ENCODE measurements at places on chromosomes 13 and 19.

DNA sequence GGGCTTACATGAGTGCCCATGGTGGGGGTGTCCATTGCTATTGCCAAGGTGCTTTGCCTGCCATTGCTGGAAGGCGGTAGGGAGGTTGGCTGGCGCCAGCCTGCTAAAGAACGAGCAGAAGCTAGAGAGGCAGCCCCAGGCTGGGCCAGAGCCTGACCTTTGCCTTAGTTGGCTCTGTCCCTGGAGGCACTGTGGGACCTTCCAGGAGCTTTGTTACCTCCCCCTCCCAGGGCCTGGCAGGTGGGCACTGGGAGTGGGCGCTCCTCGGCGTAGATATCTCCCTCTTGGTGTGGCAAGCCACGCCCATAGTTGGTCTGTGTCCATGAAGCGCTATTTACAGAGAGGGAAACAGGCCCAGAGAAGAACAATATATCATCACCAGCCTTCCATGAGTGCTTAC, 2.3 kb upstream of the SLC25A42 start:
- DNase-seq = no peak

- no peak for DNase-seq
Observed at GRCh38 chr13:36859259-36859658, 40.2 kb downstream of the RFXAP start.

GRCh38 chr13:100209857-100210825, 121.2 kb downstream of the PCCA start:
- no peak for DNase-seq

GRCh38 chr13:93847162-93847561, 620.6 kb downstream of the GPC6 start:
- no peak for DNase-seq

DNA sequence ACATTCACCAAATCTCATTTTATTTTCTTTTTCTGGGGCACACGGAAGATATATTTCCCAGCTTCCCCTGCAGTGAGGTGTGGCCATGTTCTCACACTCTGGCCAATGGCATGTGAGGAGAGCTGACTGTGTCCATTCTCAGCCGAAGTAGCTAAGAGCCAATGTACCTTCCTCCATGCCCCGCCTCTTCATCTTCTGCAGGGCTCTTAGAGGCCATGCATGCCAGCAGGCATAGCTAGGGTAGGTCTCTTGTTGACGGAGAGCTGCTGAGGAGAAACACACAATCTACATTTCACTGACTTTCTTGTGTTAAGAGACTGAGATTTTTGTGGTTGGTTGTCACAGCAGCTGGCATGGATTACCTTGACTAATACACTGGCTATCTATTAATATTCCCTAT, 9.8 kb upstream of the MICU2 start:
- no peak for DNase-seq

DNA sequence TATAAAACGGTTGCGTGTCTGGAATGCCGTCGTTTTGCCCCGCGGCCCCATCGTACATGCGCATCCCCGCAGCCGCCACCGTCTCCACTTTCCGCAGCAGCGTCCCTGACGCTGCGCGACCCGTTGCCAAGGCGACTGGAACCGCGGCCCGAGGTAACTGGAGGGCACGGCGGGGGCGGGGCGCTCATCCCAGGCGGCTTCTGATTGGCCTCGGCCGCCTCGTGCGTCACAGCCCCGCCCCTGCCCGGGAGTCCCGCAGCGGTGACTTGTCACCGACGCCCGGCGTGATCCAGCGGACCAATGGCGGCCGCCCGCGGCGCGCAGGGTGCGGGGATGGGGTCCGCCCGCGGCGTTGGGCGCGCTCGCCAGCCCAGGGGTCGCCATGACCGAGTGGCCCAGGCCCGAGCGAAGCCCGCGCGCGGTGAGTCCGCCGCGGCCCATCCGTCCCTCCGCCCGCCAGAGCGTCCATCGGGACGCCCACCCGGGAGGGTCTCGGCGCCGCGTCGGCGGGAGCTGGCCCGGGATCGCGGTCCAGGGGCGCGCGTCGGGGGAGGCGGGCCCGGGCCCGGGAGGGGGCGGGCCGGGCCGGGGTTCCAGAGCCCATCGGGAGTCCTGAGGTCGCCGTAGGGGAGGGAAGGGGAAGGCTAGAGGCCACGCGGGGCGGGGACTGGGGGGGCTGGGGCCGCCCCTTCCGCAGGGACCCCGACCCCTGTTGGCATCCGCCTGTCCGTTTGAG, at the start of gene ZSCAN1:
ZSCAN1 (plus strand) TSS at position 285 of the 736 bp plus-strand sequence. CDS start 3,812 bp downstream, outside the sequence.
- DNase-seq = no peak

GRCh38 chr19:11451871-11452619, 16.6 kb downstream of the PRKCSH start:
- DNase-seq = no peak

GRCh38 chr13:40922437-40923040, 96.6 kb downstream of the ELF1 start:
- DNase-seq = no peak

DNA sequence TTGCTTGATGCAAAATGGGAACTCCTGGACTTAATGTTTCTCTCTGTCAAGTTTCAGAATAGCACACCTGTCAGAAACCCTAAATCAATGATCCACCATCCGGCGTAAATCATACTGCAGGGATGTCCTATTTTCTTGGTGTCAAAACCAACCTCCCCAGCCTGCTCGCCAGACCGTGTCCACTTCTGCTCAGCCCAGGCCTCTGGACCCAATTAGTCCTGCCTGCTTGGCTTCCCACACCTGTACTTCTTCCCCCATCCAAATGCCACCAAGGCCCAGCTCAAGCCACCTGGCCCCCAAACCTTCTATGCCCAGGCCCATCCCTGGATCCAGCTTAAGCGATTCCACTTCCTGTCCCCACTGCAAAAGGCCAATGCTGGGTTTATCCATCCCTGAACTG, 25.1 kb upstream of the PEPD start:
- DNase-seq = no peak

DNA sequence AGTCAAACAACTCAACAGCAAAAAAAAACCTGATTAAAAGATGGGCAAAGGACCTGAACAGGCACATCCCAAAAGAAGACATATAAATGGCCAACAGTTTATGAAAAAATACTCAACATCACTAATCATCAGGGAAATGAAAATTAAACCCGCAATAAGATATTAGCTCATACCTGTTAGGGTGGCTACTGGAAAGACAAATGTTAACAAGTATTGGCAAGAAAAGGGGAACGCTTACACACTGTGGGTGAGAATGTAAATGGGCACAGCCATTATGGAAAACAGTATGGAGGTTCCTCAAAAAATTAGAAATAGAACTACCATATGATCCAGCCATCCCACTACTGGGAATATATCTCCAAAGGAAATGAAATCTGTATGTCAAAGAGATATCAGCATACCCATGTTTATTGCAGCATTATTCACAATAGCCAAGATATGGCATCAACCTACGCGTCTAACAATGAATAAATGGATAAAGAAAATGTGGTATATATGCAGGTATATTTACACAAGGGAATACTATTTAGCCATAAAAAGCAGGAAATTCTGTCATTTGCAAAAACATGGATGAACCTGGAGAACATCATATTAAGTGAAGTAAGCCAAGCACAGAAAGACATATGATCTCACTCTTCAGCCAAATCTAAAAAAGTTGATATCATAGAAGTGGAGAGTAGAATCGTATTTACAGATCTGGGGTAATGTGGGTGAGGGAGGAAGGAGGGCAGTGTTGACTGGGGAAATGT, 2.3 kb downstream of the ZNF780A start:
- no peak for DNase-seq

DNA sequence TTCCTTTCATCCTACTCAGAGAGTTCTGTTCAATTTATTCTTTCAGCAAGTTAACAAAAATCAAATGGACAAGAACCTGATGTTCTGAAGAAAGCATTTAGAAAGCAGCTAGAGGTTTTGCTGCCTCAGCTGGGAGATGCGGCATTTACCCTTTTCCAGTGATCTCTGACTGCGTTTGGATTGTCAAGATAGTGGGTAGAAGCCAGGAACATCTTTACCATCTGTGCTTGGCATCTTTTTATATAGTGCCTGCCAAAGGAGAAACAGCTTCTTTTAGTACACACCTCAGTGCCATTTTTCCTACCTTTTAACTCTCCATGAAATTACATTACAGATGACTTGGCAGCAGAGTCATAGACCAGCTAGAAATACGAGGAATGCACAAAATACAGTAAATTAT, 680.8 kb downstream of the SLITRK1 start:
- DNase-seq = no peak

DNA sequence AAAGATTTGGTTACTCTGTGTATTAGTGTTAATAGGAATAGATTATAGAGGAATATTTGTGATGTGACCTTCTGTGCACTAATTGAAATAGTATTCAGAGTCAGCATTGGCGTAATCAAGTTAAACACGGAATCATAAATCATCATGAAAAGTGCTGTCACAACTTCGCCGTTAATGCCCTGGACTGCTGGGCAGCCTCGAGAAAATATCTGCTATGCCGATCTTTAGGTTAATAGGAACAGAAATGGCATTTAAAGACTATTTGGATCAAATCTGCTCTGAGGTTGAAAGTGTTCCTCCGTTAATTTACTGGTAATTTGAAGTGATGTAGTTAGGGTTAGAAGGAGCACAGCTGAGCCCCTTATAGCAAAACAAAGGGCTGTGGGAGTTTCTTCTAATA, 219.0 kb downstream of the MZT1 start:
- no peak for DNase-seq

GRCh38 chr13:34767778-34768177, 174.3 kb upstream of the NBEA start:
- no peak for DNase-seq

DNA sequence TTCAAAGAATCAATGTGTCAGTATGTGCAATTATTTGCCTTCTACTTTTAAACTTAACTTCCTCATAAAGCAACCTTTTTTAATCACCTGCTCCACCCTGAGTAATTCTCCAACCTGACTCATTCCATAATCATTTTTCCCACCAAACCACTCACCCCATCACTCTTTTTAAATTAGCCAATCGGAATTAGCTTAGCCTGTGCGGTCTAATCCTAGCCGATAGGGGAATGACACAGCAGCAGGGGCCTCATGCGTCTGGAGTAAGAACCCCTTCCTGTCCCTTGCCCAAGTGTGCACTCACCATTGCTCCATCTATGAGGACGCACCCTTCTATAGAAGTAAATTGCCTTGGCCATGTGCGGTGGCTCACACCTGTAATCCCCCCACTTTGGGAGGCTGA, 27.4 kb upstream of the ZNF83 start:
- DNase-seq = no peak

DNA sequence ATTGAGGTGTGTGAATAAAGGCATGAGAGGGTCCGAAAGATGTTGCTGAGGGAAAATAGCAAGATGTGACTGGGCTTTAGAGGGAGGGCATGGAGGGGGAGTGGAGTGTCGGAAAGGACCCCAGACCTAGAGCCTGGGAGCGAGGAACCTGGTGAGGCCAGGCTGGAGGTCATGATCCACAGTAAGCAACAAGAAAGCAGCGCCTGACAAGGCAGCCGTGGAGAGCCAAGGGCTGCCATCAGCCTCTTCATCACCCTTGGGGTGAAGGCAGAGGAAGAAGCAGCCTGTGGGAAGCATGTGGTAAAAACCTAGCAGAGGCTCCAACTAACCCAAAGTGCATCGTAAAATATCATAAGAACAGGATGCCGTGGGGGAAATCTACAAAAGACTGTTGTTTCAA, 162.8 kb upstream of the SOX1 start:
- no peak for DNase-seq

- DNase-seq = no peak
Observed at GRCh38 chr19:1429750-1430149, 8.4 kb upstream of the RPS15 start.

- no peak for DNase-seq
Observed at GRCh38 chr19:36182612-36183244, 30.5 kb upstream of the COX7A1 start.

DNA sequence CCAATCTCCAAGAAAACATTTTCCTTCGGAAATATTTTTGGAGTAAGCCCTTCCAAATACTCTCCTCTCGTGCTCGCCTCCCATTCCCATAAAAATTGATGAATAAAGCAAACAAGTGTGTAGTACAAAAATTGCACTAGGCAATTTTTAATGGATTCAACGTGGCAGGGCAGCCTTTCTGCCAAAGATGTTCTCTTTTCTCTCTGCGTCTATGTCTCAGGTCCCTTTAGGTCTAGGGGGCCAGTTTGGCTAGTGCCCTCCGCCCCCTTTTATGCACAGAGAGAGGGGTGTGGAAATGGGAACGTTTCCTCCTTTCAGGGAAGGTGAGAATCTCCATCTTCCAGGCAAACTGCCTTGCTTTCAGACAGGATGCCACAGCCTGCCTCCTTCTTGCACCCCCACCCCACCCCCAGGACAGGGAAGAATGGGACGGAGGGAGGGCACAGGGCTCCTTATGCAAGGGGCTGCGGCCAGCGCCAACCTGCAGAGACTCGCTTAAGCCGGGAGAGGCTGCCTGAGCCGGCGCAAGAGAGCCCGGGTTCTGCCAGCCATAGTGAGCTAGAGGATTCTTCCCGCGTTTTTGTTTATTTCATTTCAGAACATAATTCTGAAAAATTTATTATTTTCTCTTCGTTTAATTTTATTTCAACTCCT, 2.7 kb upstream of the ZIC2 start:
- DNase-seq = no peak

DNA sequence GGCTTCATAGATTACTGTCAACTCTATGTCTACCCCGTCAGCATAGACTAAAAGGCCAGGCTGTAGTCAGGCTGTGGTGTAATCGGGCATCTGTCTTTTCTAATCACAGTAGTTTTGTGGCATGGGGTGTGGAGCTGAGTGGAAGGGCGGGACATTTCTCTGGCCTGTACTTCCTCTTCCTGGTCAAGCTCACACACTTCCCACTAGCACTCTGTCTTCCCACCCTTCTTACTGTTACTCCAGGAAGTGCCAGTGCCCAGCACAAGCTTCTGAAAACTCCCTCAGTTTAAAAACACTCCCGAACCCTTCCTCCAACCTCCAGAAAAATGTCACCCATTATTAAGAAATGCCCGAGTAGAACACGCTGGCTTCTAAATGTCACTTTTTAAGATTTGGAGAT, 229.8 kb downstream of the KLF5 start:
- no peak for DNase-seq

GRCh38 chr19:35144259-35144599, 1.2 kb downstream of the FXYD7 start:
- DNase-seq = no peak

GRCh38 chr13:35769812-35770211, 293.3 kb upstream of the MAB21L1 start:
- DNase-seq = no peak

DNA sequence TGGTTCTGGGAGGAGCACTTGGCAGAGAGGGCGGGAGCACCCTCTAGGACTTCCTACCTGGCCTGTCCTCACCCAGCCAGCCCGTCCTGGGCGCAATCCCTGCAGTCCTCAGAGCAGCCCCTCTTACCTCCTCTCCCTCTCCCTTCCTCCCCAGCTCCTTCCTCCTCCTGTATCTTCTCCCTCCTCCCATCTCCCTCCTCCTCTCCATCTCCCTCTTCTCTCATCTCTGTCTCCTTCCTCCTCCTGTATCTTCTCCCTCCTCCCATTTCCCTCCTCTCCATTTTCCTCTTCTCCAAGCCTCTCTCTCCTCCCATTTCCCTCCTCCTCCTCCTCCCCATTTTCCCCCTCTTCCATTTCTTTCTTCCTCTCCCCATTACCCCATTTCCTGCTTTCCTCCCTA, 89.8 kb downstream of the RYR1 start:
- no peak for DNase-seq

Data from T follicular helper cell (primary cell).